ENCODE measurements at places on chromosomes 3 and 15. TPM values are rescaled to one million over a fixed set of nuclear protein-coding genes. Genes with fewer than 3 reads are reported as not detected.

DNA sequence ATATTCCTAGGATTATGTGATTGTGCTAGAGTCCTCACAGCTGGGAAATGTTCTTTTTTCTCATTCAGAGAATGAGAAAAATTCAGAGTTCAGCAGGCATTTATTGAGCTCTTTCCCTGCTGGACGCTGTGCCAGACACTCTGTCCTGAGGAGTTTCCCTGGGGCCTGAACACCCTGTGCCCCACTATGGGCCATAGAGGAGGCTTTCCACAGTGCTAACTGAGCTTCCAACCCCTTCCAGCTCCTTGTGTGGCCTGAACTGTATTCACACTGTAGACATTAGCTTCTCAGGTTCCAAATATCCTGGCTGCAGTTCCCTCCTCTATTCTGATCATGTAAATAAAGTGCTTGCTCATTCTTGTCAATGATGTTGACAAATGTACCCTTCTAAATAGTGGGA, 10.0 kb downstream of the ABHD2 start:
- no peak for DNase-seq

DNA sequence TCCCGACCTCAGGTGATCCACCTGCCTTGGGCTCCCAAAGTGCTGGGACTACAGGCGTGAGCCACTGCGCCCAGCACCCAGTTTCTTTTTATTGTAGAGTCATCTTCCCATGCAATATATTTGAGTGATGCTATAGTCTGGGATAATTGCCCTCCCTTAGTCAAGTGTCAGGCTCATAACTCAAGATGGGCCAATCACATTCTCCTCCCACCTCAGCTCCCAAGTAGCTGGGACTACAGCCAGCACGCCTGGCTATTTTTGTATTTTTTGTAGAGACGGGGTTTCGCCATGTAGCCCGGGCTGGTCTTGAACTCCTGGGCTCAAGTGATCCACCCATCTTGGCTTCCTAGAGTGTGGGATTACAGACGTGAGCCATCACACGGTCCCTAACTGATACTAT, 15.2 kb upstream of the PTPN9 start:
- no peak for DNase-seq

DNA sequence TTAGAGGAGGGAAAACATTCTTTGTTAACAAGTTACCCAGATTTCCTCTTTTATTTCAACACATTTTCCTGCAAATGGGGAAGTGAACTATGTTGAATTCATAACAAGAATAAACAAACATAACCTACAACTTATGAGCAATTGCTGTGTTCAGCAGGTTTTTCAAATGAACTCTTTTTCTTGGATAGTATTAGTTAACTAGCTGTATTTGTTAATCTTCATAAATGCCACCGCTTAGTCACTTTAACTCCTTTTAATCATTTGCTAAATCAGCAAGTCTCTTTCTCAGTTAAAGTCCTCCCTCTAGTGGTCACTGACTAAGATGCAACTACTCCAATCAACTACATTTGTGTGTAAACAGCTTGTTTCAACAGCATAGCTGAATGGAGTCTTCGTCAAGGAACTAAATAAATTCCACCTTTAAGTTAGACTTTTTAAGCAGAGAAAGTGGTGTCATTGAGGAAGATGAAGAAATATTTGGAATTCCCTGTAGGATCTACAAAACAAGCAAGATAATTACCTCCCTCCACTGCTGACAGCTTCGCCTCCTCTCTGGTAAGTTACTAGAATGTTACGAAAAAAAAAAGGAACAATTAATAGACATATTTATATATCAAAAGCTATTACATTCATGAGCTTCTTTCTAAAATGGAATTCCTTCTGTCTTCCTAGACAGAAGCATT, 1122.0 kb downstream of the ROBO1 start:
- DNase-seq, result peak; percentile 82

DNA sequence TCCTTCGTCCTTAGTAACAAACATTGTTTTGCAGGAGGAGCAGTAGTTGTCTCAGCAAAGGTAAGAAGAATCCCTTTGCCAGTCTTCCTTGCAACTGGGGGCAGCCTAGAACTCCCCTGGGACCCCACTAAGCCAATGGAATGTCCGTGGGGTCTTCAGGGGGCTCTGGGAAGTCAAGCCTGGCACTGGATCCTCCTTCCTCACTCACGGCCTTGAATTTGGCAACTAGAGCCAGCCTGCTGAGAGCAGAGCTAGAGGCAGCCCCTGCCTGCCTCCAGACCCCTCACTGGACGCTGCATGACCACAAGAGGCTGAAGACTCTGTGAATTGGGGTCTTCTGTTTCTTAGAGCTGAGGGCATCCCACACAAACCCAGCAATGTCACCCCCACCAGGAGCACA, 18.6 kb upstream of the PRR23E start:
- DNase-seq, result no peak

GRCh38 chr3:195001961-195002861, 268.7 kb downstream of the XXYLT1 start:
- DNase-seq, result peak; percentile 45

XYLB gene
- polyA plus RNA-seq, result 1.9 TPM

DNA sequence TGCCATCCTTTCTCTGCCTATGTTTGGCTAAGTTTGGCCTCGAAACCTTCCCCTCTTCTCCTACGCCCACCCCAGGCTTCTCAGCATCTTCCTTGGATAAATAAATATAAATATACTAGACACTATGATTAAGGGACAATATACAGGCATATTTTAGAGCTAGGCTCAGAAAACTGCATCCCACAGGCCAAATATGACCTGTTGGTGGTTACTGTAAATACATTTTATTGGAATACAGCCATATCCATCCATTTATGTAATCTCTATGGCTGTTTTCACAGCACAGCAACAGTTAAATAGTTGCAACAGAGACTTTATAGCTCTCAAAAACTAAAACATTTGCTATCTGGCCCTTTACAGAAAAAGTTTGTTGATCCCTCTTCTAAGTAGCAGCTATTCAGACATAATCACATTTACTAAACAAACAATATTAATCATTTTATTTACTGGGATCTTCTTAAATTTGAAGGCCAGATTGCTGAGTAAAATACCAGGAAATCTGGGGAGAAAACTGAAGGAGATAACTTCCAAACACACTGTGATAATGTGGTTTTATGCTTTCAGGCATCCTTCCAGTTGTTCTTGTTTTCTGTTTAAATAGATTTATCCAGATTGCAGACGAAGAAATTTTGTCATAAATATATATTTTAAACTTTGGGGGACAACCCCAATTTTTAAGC, 269.7 kb upstream of the THRB start:
- peak; percentile 15 for DNase-seq

DNA sequence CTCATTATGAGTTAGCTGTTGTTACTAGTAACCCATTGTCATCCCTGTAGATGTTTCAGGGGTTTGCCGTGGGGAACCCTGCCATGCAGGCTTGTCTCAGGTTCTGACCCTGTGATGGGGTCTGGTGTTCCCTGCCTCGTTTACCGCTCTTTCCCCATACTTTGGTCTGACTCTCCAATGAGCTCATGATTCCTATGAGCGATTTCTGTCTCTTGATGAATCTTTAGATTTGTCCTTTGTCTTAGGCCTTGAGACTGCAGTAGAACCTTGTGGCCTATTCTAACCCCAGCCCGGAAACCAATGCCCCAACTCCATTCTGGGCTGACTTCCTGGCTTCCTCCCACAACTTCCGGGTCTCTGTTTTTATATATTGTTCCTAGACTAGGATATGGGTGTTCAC, 11.3 kb upstream of the IQGAP1 start:
- DNase-seq, result peak; percentile 20

DNA sequence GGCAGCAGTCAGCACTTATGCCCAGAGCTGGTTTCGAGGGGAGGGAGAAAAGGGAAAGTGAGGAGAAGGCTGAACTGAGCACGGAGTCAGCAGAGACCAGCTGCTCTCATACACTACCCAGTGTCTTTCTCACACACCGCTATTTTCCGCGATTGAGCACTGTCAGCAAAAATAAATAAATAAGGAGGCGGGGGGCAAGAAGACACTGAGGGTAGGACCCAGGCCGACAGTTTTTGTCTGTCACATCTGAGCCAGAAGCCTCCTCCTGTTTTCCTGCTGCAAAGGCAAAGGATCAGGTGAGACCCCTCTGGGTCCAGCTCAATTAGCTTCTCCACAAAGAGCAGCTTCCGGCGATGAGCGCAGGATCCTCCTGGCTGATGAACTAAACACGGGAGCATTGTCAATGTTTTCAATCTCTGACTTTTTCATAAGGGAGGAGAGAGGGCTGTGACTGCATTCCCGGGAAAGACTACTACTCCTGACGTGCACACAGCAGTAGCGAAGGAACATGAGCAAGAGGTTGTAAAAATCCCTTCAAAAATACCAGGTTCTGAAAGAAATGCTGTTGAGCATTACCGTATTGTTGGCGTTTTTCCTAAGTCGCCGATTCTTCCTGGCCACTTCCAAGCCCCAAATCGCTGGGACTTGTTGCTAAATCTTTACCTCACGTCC, 1.3 kb downstream of the FRMD5 start:
- peak; percentile 8 for DNase-seq

GOLGA8Q gene
- polyA plus RNA-seq, result 3.0 TPM

DNA sequence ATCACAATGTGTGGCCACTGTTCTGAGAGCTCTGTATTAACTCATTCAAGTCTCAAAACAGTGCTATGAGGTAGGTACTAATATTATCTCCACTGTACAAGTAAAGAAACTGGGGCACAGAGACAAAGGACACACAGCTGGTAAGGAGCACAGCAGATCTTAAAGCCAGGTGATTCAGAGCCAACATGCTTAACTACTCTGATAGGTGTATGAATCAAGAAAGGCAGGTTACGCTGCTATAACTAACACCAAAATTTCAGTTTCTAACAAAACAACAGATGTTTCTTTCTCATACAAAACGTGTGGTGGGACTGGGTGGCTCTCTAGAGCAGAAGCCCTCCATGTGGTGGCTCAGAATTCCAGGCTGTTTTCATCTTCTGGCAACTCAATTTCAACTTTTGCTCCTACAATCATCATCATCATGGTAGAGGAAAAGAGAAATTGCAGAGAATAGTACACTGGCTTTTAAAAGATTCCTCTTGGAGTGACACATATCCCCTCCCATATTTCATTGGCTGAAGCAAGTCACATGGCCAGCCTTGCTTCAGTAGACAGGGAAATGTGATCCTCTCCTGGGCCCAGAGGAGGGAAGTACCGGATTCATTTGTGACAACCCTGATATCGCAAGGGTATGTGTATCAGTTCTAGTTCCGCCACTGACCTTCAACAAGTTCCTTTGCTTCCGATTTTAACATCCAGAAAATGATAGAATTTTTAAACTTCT, 126.2 kb upstream of the PTX3 start:
- DNase-seq, result no peak

TMEM108 gene
- 12.8 TPM for polyA plus RNA-seq

GRCh38 chr15:101309436-101310160, 14.6 kb upstream of the SNRPA1 start:
- DNase-seq, result no peak

DNA sequence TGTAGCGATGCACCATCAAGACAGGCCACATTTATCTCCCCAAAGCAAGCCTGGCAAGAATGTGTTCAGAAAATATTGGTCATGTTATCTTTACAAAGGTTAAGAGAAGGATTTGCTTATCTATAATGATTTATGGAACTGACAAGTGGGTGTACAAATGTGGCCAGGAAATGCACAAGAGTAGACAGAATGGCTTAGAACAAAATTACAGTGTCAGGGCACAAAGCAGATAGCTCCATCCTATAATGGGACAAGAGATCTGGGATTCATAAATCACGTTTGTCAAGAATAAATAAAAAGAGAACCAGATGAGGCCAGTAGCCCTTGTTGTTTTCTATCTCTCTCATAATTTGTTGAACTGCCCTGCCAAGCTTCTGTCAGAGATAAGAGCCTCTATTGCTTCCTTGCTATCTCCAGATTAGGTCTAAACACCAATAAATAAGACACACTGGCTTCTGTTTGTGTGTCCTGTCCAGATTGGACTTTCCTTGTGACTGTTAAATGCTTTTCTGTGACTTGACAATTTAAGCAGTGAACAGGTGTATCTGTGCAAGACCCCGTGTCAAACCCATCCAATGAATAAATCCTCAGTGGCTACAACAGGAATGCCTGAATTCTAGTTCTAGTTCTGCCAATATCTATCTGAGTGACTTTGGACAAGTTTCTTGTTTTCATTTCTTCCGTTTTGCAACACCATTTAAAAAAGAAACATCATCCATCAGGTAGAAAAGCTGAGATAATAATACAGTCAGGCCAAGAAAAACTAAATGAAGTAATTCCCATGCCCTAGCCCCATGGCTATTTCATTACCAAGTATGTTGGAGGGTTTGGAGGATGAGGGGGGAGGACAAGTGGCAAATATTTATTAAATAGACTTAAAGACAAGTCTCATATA, 157.2 kb downstream of the DCLK3 start:
- no peak for DNase-seq

GRCh38 chr3:16040991-16041390, 133.5 kb upstream of the GALNT15 start:
- DNase-seq, result no peak

MTFMT gene
- polyA plus RNA-seq, result 9.5 TPM

DPPA2 gene
- polyA plus RNA-seq, result not detected

PTPRG gene
- polyA plus RNA-seq, result 30.8 TPM

DNA sequence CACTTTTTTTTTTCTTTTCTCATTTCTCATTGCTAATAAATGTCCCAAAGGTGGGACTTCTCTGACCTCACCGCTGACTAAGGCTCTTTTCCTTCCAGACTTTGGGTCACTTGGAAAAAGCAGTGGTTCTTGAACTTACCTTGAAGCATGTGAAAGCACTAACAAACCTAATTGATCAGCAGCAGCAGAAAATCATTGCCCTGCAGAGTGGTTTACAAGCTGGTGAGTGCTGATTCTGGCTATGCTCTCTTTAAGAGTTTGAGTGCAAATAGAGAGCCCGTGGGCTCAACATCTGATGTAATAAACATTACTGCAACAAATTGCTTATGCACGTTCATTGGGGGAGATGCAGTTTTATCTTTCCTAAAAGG, 2.0 kb downstream of the BHLHE40 start:
- DNase-seq, result peak; percentile 32

ITIH4 gene
- 24.8 TPM for polyA plus RNA-seq

GRCh38 chr15:67063689-67064606, 1.5 kb upstream of the SMAD3 start:
- DNase-seq, result peak; percentile 79

DNA sequence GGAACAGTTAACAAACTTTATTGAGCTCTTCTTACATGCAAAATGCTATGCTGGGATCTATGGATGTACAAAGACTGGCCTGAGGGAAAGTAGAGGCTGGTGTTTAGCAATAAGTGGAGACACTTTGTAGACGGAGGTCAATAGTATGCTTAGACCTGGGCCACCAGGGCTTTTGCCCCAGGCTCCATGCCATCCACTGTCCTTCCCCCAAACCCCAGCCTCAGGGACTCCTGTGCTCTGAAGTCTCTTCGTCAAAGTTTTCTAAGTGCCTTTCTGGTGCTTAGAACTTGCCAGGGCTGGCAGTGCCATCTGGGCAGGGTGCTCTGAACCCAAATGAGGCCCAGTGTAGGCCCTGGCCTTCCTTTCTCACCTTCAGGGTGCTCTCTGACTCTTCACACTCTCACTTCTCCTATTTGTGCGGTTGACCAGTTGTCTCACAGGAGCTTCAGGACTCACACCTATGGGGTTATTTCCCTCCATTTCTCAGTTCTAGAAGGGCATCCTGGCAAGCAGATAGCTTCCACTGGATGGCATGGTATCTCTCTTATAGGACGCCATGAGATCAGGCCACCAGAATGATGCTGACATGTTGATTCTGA, 21.8 kb upstream of the KCNAB1 start:
- no peak for DNase-seq

- no peak for DNase-seq
Measured at GRCh38 chr3:122912772-122913538, 114.6 kb downstream of the SEMA5B start.

GRCh38 chr15:35505809-35506208, 40.2 kb downstream of the DPH6 start:
- peak; percentile 29 for DNase-seq
